ENCODE measurements at places on chromosomes 7 and 10. TPM values are rescaled to one million over a fixed set of nuclear protein-coding genes. Genes with fewer than 3 reads are reported as not detected.

DNA sequence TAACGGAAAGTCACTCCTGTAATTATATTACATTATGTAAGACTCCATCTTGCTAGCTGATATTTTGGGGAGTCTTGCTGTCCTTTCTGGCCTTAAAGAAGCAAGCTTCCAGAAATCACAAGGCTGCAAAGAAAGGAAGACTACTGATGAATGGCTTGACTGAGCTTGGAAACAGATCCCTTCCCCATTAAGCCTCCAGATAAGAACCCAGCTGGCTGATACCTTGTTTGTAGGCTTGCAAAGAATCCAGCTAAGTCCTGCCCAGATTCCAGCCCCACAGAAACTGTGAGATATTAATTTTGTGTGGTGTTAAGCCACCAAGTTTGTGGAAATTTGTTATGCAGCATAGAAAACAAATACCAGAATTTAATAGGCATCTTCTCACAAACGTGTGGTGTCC, 49.9 kb upstream of the TMEM106B start:
- no peak for DNase-seq

- DNase-seq: no peak
These were observed 123.4 kb upstream of the NEBL start for GRCh38 chr10:21020545-21020944.

DNA sequence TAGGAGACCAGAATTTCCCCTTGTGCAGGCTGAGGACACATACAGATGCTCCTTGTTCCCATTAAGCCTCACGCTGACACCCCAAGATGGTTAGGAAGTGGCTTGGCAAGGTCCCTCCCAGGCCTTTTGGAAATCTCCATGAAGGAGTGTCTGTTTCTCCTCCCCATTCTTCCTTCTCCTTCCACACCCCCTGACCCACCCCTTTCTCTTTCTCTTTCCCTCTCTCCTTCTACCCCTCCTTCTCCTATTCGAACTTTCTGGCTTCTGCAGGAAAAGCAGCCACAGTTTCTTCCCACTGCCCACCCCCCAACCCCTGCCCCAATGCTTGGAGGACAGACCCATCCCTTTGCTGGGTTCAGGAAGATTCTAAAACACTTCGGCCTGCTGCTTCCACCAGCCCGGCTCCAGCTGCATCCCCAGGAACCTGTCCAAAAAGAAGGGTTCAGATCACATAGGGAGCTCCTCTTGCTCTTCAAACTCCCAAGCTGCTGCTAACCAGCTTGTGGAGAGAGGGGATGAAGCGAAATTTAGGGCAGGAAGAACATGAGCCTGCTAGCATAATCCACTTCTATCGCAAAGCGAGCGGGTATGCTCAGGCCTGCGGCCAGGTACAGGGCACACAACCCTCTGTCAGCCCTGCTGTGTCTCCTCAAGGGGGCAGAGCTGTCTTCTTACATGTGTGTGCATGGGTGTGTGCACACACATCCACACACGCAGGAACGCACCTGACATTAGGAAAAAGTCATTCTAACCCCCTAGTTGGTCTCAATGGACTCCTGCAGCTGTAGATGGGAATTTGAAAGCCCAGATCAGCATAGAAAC, 80.4 kb downstream of the PPP1R3C start:
- no peak for DNase-seq

C7orf57 gene
- not detected for polyA plus RNA-seq

ZNF862 gene
- 2.9 TPM for polyA plus RNA-seq

ZNF488 gene
- polyA plus RNA-seq: 3.8 TPM
